Stimulated activated CD8-positive, alpha-beta memory T cell treated with anti-CD3 and anti-CD28 coated beads, Interleukin-15, amount 100 ng/mL, for 24 hours (primary cell): ENCODE measurements at places on chromosomes 1 and 21.

- no peak for DNase-seq
Observed at GRCh38 chr1:89955311-89956205, 39.4 kb upstream of the ZNF326 start.

GRCh38 chr1:176897350-176898236 is 266.9 kb downstream of the ASTN1 start:
- peak; percentile 7 for DNase-seq

DNA sequence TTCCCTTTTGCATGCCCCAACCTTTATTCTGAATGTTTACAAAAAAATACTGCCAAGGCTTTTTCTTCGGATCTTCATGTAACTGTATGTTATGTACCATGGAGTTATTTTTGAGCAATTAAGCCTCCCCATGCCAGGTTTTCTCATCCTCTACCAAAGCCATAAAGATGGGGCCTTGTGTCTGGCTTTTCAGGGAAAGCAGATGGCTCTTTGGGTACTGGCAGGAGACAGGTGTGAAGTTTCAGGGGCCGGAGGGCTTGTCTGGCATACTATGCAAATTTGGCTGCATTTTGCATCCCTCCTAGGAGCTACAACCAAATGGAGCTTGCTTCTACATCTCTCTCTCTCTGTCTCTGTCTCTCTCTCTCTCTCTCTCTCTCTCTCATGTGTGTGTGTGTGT is 28.1 kb upstream of the PLXNA2 start:
- DNase-seq, result no peak

DNA sequence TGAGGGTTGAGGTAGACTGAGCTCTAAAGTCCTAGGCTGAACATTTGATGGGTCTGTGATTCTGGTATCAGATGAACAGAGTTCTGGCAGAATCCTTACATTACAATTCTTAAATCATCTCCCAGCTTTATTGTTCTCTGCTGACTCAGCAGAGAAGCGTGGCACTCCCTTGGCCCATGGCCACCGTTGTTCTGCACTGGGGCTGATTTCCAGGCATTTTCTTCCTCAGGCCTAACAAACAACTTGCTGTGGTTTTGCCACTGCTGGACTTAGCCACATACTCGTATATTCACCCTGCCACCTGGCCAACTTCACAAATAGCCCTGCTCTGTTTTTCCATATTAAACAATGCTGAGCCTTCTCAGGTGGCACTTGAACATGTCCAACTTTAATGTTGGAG is 223.2 kb downstream of the TNR start:
- no peak for DNase-seq

- DNase-seq, result no peak
Observed at GRCh38 chr1:207962716-207963426, 51.9 kb upstream of the CD34 start.

GRCh38 chr1:19305880-19306279 is 6.1 kb downstream of the AKR7A2 start:
- DNase-seq, result no peak

GRCh38 chr1:118485757-118486156 is 300.7 kb upstream of the SPAG17 start:
- DNase-seq, result no peak

GRCh38 chr1:201614262-201615015 is 75.5 kb downstream of the NAV1 start:
- DNase-seq, result no peak

- no peak for DNase-seq
Observed at GRCh38 chr1:212862111-212862690, 4.1 kb downstream of the FLVCR1 start.

DNA sequence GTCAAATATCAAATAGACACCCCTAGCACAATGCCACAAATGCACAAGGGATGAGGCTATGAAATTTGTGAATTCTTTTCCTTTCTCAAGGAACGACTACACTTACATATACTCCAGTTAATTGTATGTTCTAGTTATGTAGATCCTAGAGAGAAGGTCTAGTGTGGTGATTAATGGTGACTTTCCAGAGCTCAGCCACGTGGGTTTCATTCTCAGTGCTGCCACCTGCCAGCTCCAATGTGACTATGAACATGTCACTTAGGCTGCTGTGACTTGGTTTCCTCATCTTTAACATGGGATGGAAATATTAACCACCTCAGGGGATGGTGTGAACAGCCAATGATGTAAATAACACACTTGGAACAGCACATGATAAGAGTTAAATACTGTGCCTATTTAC is 138.3 kb downstream of the APP start:
- no peak for DNase-seq

GRCh38 chr1:11314959-11315358 is 42.0 kb downstream of the UBIAD1 start:
- DNase-seq, result no peak

- DNase-seq, result peak; percentile 12
Observed at GRCh38 chr1:25711555-25712298, 88.3 kb upstream of the SELENON start.

- DNase-seq, result no peak
Observed at GRCh38 chr21:38667291-38667870, 138.3 kb upstream of the ETS2 start.

GRCh38 chr1:238892612-238893011 is 493.8 kb upstream of the CHRM3 start:
- no peak for DNase-seq

DNA sequence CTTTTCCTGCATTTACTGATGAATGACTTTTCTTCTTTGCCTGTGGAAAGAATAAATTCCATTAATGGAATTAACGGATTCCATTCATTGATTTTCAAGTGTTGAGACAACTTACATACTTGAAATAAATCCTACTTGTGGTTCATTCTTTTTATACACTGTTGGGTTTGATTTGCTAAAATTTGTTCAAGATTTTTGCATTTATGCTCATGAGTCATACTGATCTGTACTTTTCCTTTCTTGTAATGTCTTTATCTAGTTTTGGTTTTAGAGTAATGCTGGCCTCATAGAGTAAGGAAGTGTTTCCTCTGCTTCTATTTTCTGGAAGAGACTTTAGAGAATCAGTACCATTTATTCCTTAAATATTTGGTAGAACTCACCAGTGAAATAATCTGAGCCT is 14.4 kb downstream of the UROD start:
- DNase-seq, result no peak

- DNase-seq, result no peak
Observed at GRCh38 chr1:97837161-97837560, 83.7 kb downstream of the DPYD start.

DNA sequence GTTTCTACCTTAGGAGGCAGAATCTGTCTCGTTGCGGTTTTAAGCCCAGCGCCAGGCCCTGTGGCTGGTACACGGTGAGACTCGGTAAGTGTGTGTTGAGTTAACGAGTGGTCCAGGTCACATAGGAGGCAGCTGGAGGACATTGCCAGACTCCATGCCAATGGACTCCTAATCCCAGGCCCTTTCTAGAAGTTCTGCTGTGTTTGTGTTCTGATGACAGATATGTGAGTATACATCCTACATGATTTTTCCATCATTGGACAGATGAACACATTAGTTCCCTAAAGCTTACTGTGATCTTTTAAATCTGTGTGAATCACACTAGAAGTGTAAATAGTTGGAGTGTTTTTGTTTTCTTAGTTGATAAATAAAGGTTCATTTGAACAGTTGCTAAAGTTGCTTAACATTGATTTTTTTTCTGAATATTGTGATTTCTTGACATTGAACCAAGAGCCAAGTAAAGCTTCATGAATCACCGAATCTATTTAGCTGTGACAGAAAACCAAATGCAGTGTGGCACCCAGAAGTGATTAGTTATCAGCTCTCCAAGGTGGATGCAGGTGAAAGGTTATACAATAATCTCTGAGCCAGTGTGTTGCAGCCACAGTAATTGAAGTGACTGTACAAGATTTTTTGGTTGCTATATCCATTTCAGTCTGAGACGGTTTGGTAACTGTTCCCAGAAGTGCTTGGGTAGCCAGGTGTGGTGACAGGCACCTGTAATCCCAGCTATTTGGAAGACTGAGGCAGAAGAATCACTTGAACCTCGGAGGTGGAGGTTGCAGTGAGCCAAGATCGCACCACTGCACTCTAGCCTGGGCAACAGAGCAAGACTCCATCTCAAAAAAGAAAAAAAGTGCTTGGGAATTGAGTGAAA is 46.3 kb downstream of the DOP1B start:
- no peak for DNase-seq

- no peak for DNase-seq
Observed at GRCh38 chr1:150484431-150484830, 2.8 kb upstream of the TARS2 start.

DNA sequence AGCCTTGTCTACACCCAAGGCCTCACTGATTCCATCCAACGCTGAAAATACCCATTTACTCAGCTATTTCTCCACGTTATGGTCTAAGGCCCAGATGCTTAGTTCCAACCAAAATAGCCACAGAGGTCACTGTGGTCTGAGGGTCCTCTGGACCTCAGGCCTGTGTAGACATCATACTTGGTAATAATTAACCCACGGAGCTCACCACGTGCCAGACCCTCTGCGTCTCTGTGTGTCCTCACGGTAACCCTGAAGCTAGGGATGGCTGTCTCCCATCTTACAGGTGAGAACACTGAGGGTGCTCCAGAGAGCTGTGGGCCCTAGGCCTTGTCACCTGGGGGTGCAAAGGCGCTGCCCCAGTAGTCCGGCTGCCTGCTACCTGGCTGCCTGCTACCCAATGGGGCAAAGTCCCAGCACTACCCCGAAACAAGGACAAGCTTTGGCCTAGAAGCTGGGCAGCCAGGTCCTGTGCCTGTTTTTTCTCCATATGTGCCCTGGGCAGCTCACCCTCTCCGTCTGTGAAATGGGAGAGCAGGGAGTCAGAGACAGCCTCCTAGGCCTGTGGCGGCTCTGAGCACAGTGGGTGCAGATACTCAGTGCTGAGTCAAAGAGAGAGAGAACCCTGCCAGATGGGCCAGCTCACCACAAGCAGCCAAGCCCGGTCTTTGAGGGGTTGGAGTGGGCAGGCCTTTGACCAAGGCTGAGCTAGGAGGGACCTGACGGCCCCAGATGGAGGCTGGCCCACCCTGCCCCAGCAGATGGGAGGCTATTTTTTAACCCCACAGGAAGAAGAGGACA is 17.0 kb upstream of the RUNX3 start:
- DNase-seq, result no peak

GRCh38 chr1:246215510-246215903 is 291.6 kb downstream of the SMYD3 start:
- DNase-seq, result no peak

- DNase-seq, result no peak
Observed at GRCh38 chr1:110223581-110223980, 13.5 kb downstream of the KCNC4 start.

DNA sequence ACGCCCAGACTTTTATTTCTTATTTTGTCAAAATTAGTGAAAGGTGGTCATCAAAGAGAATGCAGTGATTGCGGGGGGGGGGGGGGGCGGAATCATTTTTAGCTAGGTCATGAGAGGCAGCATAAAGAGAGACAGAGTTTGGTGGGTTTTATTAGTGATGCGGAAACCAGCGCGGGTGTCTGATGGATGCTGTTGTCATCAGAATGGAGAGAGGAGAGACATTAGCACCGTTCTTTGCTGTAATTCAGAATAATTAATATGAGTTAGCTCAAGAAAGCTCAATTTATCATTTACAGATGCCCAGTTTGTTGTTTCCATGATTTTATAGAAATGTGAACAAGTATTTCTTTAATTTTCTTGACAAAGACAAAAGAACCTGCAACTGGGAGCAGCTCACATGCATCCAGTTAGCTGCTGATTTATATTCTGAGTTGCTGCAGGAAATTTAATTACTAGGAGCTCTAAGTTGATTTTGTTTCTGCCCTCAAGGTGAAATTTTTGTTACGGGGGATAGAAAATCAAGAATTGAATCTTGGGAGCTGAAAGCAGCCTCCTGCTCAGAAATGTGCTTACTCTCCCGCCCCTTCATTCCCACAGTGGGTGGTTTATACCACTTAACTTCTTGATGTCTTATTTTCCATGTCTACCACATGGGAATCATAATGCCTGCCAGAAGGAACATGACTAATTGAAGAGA is 133.4 kb upstream of the MAP1LC3C start:
- DNase-seq, result no peak

- DNase-seq, result no peak
Observed at GRCh38 chr21:37337831-37338230, 28.7 kb upstream of the DYRK1A start.

- no peak for DNase-seq
Observed at GRCh38 chr1:12132078-12132477, 34.7 kb upstream of the TNFRSF1B start.

DNA sequence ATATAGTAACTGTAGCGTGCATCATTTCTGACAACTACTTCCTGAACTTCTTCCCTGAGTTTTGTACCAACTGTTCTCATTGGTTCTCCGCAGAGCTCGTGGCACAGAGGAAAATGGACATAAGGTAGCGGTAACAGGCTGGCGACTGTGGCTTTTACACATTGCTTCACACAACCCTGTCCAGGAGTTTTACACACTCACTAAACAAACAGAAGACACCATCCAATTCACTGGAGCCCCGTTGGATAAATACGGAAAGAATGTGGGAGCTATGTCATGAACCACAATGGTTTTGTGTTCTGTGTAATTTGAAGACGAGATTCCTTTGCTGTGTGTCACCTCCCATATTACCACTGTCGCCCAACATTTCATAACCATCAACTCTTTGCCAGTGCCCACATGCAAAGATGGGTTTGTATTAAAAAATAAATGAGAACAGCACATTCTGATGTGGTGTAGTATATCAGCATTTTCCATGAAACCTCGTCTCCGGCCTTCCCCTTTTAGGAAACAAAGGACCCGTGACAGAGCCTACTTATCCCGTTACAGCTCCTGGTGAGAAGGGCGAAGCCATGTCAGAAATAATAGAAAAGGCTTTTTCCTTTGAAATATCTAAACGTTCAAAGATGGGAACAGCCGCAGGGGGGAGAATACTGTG is 47.4 kb upstream of the ENAH start:
- no peak for DNase-seq

GRCh38 chr1:176601348-176601747 is 138.4 kb downstream of the PAPPA2 start:
- DNase-seq, result no peak

DNA sequence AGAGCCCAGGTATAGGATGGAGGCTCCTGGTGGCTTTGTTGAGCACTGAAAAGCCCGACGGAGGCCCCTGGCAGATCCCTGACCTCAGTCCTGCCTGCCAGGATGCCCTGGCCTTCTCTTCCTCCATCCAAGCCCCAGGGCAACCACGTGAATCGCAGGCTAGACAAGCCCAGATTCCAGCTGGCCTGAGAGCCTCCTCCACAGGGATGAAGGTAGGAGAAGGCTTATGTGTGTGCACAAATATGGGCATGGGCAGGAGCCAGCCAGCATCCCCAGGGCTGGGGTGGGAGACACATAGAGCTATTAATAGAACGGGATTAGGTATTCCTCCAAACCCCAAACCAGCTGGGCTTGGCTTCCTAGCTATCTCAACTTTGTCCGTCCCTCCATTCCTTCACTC is 4.0 kb upstream of the EXTL1 start:
- DNase-seq, result no peak
